ENCODE measurements at places on chromosomes 1 and 21.

DNA sequence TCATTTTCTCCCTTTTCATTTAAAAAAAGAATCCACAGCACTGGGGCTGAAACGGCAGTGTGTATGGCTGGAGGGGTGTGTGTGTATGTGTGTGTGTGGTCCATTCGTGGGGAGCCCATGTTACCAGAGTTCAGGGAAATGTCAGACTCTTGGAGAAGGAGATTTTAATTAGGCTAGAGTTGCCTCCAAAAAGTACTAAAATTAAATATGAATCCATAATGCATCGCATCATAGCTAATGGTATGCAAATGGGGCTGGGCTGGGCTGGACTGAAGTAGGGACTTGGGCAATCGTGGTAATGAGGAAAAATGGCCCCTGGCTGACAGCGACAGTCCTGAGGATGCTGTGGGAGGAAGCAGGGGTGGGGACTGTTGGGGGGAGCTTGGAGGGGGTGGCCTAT, 24.8 kb downstream of the GRIK3 start:
- no peak for DNase-seq

GRCh38 chr1:17233675-17234320, 15.1 kb upstream of the PADI3 start:
- no peak for DNase-seq

GRCh38 chr1:154629675-154630073, 21.7 kb upstream of the ADAR start:
- DNase-seq = no peak

DNA sequence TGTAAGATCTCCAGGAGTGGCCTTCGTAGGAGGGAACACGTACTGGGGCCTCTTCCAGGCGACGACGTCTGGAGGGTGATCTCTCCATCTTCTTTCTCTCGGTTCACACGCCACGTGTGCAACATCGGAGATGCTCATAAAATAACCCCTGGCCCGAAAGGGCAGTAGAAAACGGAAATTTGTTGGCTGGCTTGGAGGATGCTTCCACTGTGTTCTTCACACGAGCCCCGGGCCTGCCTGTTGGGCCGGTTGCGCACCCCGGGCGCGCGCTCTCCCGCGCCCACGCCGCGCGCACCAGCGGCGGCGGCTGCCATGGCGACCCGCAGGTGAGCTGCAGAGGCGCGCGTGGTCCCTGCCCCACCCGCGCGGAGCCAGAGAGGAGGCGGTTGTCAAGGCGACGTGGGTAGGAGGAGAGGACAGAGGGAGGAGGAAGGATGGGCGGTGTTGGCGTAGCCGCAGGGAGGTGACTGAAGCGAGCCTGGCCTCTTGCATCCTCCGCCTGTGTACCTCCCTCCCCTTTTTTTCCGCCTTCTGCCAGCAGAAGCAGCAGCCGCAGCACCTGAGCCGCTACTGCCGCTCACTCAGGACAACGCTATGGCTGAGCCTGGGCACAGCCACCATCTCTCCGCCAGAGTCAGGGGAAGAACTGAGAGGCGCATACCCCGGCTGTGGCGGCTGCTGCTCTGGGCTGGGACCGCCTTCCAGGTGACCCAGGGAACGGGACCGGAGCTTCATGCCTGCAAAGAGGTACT, at the start of gene ELAPOR1:
ELAPOR1 (plus strand) TSS at position 526 of the 752 bp plus-strand sequence; CDS start at position 595, 69 bp downstream.
- peak; percentile 61 for DNase-seq

DNA sequence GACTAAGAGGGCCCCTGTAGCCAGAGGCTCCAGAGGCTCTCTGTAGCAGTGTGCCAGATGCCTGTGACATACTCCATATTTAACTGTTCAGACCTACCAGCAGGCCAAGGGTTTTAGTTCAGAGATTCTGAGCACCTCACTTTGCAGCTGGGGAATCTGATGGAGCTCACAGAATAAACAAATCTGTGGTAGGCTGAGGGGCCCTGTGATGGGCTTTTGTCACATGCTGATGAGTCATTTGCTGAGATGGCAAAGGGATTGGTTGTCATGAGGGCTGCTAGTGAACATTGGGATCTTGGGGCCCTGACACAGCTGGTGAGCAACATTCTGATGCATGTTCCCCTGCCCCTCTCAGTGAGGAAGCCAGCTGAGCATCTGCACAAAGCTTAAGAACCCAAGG, 482.2 kb downstream of the CAMTA1 start:
- DNase-seq = no peak

GRCh38 chr1:20072771-20073170, 2.8 kb downstream of the PLA2G5 start:
- no peak for DNase-seq

- DNase-seq = no peak
Measured at GRCh38 chr1:54404263-54404662, 1.9 kb downstream of the SSBP3 start.

DNA sequence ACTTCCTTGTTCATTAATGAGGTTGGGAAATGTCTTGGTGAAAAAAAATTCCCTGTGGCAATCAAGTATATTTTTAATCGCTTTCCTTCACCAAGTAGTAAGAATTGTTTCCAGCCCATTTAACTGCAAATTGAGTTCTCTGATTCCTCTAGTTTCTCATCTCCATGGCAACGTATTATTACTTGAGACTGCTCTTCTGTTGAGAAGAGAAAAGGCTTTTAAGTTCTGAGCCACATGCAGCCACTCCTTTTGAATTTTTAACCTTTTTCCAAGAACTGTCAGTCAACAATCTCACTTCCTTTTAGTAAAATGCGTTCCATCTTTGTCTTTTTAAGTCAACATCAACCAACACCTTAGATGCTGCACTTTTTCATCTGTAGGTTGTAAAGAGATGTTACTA, 75.7 kb upstream of the KIAA1614 start:
- DNase-seq = no peak

DNA sequence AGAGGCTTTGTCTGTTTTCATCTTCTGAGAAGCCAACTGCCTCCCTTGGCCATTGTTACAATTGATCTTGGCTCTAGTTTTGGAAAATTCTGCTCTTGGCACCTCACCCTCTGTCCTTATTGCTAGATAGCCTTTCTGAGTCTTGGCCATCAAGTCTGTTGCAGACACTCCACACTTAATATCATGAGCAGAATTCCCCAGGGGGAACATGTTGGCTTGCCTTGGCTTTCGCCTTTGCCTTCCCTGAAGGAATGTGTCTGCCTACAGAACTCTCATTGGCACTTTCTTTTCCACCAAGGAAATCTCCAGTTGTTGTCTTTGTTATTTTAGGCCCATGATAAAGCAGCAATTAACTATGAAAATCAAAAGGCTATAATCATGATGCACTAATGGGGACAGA, 42.7 kb upstream of the LDLRAP1 start:
- no peak for DNase-seq

DNA sequence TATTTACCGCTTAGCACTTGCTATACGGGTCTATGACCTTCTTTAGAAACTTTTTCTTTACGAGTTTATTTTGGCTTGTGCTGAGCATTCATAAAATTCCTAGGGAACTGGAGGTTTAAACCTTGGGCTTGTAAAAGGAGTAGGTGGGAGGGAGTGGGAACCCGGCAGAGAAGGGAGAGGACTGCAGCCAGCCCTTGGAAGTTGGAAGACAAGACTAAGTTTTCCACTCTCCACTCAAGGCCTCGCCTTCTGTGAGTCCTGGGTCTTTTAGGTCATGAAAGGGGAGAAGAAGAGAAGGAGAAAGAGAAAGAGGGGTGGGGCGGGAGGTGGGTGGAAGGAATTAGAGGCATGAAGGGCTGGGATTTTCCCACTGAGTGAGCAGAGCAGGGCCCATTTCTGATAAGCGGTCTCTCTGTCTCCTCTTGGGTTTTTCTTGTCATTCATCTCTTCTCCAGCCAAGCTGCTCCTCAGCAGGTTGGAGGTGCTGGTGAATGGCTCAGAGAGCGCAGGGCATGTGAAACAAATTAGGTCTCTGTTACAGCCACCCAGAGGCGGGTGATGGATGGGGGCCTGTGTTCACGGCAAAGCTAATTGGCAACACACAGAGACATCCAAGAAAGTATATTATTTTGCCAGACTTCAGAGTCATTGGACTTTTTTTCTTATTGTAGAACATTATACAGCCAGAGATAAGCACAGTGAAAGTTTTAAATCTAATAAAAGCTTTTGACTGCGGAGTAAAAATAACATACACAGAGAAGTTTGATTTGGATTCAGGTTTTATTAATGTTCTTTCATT, 247.3 kb downstream of the FOXD2 start:
- DNase-seq = no peak

- DNase-seq = no peak
Measured at GRCh38 chr1:179058487-179059483, 23.1 kb upstream of the TOR3A start.

- DNase-seq = no peak
Measured at GRCh38 chr1:19505693-19506457, 20.5 kb upstream of the CAPZB start.

DNA sequence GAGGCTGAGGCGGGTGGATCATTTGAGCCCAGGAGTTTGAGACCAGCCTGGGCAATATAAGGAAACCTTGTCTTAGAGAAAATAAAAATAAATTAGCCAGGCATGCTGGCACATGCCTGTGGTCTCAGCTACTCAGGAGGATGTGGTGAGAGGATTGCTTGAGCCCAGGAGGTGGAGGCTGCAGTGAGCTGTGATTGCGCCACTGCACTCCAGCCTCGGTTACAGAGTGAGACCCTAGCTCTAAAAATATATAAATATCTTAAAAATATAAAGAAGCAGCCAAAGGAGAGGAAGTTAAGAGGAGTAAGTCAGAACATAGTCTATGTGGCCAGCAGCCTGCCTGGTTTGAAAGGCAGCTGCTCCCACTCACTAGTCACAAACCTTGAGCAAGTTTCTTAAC, 4.5 kb upstream of the IL10RB start:
- no peak for DNase-seq

DNA sequence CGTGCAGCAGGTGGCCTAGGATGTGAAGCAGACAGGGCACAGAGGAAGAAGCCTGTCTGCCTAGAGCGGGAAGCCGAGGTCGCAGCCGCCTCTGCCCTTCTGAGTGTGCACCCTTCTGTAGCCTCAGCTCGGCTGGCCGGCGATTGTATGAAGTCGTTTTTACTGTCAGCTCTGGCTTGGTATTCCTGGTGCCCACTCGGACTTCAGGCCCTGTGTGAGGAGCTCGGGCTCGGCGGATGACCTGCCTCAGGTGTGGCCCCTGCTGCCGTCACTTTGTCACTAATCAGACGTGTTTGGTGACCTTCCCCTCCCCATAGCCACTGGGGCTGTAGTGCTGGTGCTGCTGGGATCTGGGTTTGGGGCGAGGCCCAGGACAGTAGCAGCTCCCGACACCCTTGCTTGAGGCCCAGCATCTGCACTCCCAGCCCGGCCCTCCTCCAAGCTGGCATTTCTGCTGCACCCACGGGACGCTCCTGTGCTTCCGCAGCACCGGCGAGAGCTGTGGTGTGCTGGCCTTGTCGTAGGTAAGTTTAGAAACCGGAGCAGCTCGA, 18.1 kb downstream of the SLX9 start:
- no peak for DNase-seq

DNA sequence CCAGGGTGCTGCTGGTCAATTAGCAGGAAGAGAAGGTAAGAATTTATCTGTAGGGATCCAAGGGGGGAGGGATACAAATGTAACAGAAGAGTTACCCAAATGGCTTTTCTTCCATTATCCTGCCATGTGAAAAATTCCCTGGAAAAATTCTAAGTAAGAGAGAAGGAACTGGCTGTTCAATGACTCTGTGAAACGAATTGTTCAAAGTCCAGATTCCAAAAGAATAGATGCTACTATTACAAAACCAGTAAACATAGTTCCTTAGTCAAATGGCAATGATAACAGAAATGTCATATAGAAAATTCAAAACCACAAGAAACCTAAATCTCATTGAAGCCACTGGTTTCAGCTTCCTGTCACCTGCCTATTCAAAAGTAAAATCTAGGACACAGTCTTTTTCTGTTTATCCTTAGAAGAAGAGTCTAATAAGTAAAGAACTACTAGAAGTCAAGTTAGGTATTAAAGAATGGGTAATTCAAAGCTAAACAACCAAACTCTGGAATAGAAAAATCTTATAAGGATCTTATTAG, 102.6 kb downstream of the ZNF644 start:
- DNase-seq = no peak

DNA sequence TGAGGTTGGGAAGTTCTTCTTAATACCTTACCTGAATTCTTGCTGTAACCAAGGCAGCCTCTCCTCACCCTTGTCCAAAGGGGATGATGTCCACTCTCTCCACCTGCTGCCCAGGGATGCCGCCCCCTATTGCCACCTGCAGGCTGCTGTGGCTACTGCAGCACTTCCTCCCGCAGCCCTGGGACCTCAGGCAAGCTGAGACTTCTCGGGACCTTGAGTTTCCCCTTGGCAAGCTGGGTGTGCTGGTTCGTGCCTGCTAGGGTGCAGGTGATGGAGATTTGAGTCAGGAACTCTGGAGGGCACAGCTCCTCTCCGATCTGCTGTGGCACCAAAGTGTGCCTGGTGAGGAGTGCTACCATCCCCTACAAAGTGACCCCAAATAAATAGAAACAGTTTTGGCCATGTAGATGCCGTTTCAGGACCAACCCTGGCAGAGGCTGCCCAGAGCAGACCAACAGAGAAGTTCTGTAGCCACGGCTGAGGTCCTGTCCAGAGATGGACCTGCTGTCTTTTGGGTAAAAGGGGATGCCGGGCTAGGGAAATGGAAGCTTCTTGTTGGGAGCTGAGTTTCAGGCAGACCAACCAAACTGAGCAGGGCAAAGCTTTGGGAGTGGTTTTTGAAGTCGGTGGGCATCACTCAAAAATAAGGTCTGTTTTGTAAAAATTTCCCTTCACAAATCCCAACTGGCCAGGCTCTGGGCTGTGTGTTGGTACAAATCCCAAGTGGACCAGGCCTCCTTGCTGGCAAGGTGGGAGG, 31.7 kb downstream of the RUNX3 start:
- no peak for DNase-seq

- DNase-seq = no peak
Measured at GRCh38 chr1:95537176-95537575, 303.2 kb downstream of the RWDD3 start.

DNA sequence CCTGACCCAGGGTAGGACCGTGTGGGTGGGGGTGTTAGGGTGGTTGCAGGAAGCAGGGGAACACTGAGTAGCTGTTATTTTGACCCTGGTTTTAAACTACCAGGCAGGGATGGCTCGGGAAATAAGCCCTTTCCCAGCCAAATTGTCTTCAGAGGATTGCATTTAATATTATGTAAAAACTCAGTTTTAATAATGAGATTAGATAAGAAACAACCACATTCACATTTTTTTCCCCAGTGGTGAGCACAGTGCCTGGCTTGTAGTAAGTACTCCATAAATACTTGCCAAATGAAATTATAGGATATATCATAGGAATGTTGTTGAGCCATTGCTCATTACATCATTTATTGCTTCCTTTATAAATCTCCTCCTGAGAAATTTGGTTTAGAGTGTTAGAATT, 3.1 kb upstream of the ACP6 start:
- no peak for DNase-seq
